ENCODE measurements at places on chromosomes 4 and X.

- no peak for DNase-seq
These were observed 45.8 kb downstream of the MGARP start for GRCh38 chr4:139234253-139234652.

GRCh38 chr4:152038238-152038637, 277.4 kb upstream of the GATB start:
- DNase-seq = no peak

GRCh38 chr4:46123913-46124755, at the start of gene GABRG1:
Gene GABRG1, minus strand, starts transcription at chr4:46124054. Its CDS starts 141 bp downstream, at chr4:46123913.
- DNase-seq = no peak

DNA sequence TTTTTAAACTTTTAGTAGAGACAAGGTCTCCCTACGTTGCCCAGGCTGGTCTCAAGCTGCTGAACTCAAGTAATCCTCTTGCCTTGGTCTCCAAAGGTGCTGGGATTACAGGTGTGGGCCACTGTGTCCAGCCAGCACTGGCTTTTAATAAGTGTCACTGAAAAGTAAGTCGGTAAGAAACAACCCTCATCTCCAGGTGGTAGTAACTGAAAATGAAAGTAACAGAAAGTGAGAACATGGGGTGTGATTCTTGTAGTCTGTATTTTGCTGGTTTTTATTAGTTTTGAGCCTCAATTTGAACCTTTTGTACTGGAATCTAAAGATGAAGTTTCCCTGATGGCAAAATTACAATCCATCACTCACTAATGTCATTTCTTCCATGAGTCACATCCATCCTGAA, 238.1 kb upstream of the AGA start:
- no peak for DNase-seq

GRCh38 chrX:154529206-154529612, 13.2 kb upstream of the FAM3A start:
- no peak for DNase-seq

DNA sequence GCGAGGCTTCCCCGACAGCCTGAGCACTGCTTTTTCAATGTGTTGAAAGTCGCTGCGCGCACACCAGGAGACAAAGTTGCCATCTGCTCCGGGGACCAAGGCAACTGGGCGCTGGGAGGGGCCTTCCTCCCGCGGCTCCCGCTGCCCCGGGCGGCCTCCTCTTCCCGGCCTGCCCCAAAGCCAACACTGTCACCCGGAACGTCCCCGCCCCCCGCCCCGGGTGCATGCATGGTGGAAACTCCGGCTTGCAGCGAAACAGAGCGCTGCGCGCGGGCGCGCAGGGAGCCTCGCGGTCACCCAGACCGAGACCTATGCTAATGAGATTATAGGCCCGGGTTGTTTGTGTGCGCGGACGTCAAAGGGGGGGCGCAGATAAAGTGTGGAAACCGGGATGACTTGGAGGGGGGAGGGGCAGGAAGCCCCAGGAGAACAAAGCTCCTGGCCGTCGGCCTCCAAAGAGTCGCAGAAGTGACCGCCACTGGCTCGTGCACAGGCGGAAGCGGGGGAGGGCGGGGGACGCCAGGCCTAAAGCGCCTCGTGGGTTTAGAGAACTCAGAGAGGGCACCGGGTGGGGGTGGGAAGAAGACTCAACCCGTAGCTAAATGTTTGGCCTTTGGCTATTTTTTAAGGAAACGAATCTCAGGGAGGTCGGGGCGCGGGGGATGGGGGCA, 88.8 kb downstream of the BCOR start:
- no peak for DNase-seq

GRCh38 chr4:123301923-123302322, 94.7 kb upstream of the SPRY1 start:
- no peak for DNase-seq

DNA sequence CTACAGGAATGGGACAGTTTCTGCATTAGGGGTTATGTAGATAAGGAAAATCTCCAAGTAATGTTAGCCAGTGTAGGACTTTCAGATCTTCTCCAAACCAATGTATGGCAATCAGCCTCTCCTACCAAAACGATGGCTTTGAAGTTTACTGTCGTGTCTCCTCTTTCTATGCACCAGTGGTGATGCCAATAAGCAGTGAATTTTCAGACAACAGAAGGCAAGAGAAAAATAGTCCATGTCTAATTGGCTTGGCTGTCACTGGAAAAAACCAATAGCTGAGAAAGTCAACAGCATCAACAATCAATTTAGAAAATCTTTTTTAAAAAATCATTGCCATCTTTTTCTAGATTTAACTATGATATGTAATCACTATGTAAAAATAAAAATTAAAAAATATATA, 35.0 kb downstream of the LIMCH1 start:
- no peak for DNase-seq

GRCh38 chr4:8503801-8504200, 63.2 kb downstream of the TRMT44 start:
- no peak for DNase-seq

DNA sequence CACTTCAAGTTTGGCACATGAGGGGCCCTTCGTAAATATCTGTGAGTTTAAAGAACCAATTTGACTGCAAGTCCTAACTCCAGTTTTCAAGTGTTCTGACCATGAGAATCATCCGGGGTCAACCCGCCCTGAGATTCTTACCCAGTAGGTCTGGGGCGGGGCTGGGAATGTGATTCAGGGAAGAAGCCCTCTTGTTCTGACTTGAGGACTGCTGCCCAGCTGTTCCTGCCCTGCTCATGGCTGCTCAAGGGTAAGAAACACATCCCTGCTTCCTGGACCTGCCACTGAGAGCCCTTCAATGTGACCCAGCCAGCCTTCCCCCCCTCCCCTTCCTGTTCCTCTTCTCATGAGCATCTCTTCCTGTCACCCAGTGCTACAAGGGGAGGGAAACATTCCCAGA, 92.7 kb upstream of the PGRMC2 start:
- no peak for DNase-seq

DNA sequence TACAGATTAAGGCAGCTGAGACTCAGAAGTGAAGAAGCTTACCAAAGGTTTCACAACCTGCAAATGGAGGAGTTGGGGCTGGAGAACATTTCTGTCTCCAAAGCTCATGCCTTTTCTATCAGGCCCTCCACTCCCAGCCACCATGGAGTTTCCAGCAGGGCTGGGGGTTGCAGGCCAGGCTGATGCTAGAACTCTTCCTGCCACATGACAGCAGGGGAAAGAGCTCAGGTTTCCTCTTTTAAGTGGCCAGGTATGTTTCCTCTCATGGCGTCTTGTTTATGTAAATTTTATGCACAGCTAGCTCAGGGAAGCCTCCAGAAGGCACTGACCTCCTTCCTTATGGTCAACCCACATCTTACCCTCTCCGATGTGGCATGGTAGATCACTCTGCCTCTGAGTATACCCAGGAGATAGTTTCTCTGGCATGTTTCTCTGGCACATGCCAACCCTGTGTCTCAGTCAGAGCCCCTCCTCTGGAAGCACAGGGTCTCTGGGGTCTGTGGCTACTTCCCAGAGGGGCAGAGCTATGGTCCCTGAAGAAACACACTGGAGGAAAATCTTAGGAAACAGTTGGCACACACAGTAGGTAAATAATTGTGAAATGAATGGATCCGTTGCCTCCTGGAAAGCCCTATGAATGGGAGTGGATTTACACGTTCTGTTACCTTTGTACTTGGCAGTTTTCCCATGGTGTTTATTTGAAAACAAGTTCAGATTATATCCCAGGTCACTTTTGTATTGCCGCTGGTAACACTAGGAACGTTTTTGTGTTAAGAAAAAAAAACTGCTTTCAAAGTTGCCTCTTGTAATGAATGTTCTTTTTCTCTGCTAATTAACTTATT, 28.9 kb downstream of the PDK3 start:
- DNase-seq = no peak

DNA sequence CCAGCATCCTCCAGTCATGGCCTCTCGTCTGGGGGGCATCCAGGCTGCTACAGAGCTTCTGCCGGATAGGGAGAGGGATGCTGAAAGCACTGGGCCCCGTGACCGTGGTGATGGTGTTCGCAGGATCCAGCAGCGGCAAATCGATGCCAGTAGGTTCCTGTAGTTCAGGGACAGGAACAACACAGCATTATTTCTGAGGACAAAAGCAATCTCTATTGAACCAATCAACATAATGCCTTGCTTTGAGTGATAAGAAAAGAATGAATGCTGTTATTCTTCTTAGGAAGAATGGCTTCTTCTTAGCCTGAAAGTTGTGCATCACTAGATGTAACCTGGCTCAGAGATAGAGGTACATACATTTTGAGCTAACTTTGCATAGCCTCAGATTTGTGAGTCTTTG, 378.6 kb downstream of the UNC5C start:
- no peak for DNase-seq

- DNase-seq = no peak
These were observed 435.8 kb downstream of the SPRY1 start for GRCh38 chr4:123832173-123833026.

DNA sequence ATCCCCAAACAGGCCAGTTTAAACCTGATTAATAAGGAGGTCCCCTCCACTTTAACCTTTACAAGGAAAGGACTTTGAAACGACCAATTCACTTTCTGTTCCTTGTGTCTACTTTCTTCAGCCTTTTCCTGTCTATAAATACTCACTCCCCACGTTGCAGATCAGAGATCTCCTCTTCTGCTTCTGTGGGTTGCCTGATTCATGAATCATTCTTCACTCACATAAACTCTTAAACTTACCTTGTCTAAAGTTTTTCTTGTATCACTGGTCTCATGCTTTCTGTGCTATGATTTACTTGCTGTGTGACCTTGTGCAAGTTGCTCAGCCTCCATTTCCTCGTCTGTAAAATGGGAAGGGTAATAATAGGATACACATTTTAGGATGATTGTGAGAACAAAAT, 236.1 kb downstream of the QDPR start:
- DNase-seq = no peak

GRCh38 chrX:153372949-153373348, 28.2 kb downstream of the PNMA6E start:
- DNase-seq = no peak

DNA sequence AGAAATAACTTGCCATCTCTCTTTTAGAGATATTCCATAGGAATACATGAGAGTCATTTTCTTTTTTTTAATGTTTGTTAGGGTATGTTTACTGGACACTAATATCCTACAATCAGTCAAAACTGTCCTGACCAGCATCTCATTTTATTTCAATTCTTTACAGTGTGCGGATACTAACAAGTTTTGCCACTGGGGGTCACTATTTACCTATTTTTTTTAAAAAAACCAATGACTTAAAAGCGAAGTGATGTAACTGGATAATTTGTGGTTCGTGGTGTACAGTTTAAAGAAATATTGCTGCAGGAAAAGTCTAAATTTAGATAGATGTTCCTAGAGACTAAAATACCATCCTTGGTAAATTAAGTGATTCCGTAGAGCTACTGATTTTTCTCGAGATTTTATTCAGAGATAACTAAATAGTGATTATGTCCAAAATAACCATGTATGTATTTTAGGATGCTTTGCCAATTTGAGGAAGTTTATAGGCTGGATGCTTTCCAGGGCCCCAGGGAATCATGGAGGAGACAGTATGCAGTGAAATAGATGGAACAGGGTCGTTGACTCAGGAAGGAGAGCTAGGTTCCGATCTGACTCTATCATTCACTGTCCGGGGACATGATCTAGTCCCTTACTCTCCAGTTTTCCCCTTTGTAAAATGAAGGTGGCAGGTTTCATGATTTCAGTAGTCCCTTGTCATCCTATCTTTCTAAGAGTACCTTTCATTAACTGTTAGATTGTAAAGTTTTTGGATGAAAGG, 34.0 kb upstream of the GNPDA2 start:
- no peak for DNase-seq

DNA sequence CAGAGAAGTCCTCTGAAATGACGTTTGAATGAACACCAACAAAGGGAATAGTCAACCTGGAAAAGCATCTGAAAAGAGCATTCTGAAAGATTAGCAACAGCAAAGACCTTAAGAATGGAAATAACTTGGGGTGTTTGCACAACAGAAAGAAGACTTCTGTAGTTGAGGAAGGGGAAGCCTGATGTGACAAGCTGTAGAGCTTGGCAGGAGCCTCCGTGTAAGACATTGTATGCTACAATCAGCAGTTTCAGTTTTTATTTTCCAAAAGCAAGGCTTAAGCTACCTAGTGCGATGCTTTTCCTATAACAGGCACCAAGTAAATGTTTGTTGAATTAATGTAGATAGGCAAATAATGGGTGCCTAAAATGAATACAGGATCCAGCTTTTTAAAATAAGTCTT, 484.0 kb downstream of the SPRY1 start:
- DNase-seq = no peak

DNA sequence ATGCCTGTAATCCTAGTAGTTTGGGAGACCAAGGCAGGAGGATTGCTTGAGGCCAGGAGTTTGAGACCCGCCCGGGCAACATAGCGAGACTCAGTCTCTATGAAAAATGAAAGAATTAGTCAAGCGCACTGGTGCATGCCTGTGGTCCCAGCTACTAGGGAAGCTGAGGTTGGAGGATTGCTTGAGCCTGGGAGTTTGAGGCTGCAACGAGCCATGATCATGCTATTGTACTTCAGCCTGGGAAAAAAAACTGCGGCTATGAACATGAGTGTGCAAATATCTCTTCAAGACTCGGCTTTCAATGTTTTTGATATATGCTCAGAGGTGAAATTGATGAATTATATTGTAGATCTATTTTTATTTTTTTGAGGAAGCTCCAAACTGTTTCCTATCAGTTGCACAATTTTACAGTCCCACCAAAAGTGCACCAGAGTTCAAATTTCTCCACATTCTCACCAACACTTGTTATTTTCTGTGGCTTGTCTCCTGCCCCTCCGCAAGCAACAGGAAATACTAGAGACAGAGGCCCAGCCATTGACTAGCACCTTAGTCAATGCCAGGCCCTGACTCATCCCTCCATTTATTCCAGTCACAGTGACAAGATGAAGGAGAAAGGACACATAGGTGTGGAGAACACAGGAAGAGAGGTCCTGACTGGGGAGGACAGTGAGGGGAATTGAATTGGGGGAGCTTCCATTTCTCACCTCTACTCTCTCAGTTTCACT, 33.1 kb upstream of the ZNF41 start:
- DNase-seq = no peak

GRCh38 chr4:121875652-121876051, 5.4 kb upstream of the BBS7 start:
- DNase-seq = no peak

DNA sequence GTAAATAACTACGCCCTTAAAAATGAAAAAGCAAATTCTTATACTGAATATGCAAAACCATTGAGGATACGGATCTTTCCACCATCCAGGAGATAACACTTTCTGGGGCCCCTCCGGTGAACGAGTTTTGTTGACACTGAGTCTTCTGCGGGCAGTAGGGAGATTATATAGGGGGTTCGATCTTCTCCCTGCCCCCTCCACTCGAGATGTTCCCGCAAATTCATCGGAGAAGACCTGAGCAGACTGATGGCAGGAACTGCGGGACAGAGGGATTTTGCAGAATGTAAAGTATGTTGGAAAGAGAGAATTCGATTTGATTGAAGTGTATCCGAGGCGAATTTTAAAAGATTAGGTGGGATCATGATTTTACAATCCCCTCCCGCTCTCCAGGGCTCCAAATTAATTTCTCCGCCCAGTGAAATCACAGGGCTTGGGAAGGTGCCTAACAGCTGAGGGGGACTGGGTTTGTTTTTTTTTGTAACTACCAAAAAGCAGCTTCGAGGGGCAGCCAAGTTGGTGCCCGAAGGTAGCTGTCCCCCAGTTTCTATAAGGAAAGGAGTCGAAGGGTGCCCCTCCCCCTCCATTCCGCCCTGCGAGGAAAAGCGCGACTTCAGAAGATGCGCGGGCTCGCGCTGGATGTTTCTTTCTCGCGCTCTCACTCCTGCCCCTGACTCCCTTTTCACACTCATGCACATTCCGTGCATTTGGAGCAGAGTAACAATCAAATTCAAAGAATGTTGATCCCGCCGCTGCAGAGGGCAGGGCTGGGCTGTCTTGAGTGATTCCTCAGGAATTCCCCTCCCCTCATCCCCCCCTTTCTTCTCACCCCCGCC, 1.2 kb downstream of the TMEM255A start:
- DNase-seq = no peak

- no peak for DNase-seq
These were observed 198.2 kb downstream of the DCHS2 start for GRCh38 chr4:154293427-154293826.
